Spinal cord (tissue), 10 donors: ENCODE measurements at places on chromosomes 1 and 21. TPM values are rescaled to one million over a fixed set of nuclear protein-coding genes. Genes with fewer than 3 reads are reported as not detected.

- no peaks in the 10 kb centered on the region for H3K4me1 ChIP-seq
- DNase-seq: no peak
- no peaks in the 10 kb centered on the region for H3K27me3 ChIP-seq
- H3K4me3 ChIP-seq: no peak overlapping the region
- H3K36me3 ChIP-seq: no peaks in the 10 kb centered on the region
- H3K27ac ChIP-seq: no peak overlapping the region
These were observed 37.3 kb upstream of the ASB17 start for GRCh38 chr1:75969550-75969949.

- no peaks in the 10 kb centered on the region for H3K27me3 ChIP-seq
- H3K4me1 ChIP-seq: no peaks in the 10 kb centered on the region
- H3K36me3 ChIP-seq: no peaks in the 10 kb centered on the region
- no peak for DNase-seq
These were observed 32.0 kb upstream of the C1orf185 start for GRCh38 chr1:51070011-51070410.

DNA sequence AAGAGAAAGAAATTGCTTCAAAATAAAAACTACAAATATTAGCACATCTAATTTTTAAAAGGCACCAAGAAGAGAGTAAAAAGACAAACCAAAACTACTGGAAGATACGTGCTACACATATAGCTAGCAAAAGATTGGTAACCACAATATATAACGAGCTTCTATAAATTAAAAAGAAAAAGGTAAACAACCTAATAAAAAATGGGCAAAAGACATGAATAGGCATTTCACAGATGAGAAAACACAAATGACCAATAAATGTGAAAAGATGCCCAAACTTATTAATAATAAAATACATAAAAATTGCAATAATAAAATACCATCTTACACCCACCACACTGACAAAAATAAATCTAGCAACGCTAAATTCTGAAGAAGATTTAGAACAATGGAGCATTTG lies 26.2 kb downstream of the LEMD1 start:
- DNase-seq: no peak
- no peaks in the 10 kb centered on the region for H3K36me3 ChIP-seq
- no peaks in the 10 kb centered on the region for H3K4me1 ChIP-seq
- no peaks in the 10 kb centered on the region for H3K27me3 ChIP-seq

- H3K36me3 ChIP-seq: peaks cover 18% of the 10 kb centered on the region
- peaks cover 17% of the 10 kb centered on the region for H3K27me3 ChIP-seq
- peak; percentile 39 for DNase-seq
- H3K4me1 ChIP-seq: peaks cover 8% of the 10 kb centered on the region
These were observed 40.9 kb upstream of the TMEM52 start for GRCh38 chr1:1959840-1960479.

DNA sequence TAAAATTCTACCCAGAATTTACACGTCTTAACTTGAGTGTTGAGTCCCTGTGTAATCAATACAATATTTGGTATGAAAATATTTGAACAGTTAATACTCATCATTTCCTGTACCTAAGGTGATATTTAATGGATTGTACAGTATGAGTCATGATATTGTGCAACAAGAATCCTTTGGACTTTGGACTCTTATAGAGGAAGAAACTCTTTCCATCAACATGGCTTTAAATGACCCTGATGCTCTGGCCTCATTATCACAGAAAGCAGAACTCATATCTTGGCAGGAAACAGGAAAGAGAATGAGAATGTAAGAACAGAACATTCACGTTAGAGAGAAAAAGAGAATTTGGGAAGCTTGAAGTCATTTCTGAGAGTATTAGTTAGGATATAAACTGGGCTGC lies 168.8 kb upstream of the B3GALT2 start:
- H3K4me3 ChIP-seq: no peak overlapping the region
- no peaks in the 10 kb centered on the region for H3K36me3 ChIP-seq
- no peaks in the 10 kb centered on the region for H3K4me1 ChIP-seq

DNA sequence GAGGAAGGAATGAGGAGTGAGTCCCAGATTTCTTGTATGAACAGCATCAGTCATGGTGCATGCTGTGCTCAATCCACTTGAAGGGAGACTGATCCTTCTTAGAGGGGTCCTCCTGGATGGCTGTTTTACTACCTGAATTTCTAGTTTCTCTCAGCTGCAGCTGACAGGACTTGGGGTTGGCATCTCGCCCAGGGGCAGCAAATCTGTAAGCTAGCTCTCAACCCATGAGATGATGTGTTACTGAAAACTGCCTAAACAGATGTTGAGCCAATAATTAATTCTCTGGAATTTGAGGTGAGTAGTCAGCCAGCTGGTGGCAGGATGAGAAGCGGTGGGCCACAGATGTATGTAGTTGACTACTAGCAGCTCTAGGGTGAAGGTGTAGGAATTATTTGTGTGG lies 19.6 kb downstream of the BACH1 start:
- H3K36me3 ChIP-seq: no peaks in the 10 kb centered on the region
- no peak overlapping the region for H3K4me3 ChIP-seq
- no peaks in the 10 kb centered on the region for H3K4me1 ChIP-seq

GRCh38 chr1:114505148-114505561 lies 5.8 kb downstream of the TRIM33 start:
- H3K27me3 ChIP-seq: no peaks in the 10 kb centered on the region
- H3K36me3 ChIP-seq: peaks cover 6% of the 10 kb centered on the region
- peaks cover 5% of the 10 kb centered on the region for H3K4me1 ChIP-seq
- no peak overlapping the region for H3K27ac ChIP-seq
- no peak for DNase-seq

DNA sequence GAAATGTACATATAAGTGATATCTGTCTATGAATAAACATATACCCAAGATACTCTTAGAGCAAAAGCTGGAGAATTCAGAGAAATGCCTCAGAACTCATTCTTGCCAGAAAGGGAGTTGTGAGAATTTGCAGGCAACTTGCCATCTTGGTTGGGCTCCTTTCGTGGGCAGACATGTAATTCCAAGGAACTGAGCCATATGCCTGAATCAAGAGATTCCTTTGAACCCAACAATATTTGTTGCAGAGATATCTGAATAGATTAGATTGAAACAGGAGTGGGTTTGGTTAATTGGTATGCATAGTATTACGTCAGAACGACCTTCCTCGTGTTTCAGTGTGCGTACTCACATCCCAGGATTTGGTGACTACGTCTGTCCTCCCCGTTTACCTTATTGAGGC lies 67.0 kb downstream of the TGFB2 start:
- no peak for DNase-seq
- peaks cover 3% of the 10 kb centered on the region for H3K36me3 ChIP-seq
- no peaks in the 10 kb centered on the region for H3K27me3 ChIP-seq
- H3K4me3 ChIP-seq: no peak overlapping the region
- no peak overlapping the region for H3K27ac ChIP-seq
- no peaks in the 10 kb centered on the region for H3K4me1 ChIP-seq

- H3K4me1 ChIP-seq: peaks cover 3% of the 10 kb centered on the region
- DNase-seq: no peak
- H3K4me3 ChIP-seq: no peak overlapping the region
- H3K27ac ChIP-seq: no peak overlapping the region
- H3K36me3 ChIP-seq: no peaks in the 10 kb centered on the region
These were observed 124.5 kb downstream of the FGGY start for GRCh38 chr1:59421232-59421920.

- peaks cover 39% of the 10 kb centered on the region for H3K27me3 ChIP-seq
- DNase-seq: no peak
- no peaks in the 10 kb centered on the region for H3K36me3 ChIP-seq
- H3K27ac ChIP-seq: no peak overlapping the region
- peaks cover 10% of the 10 kb centered on the region for H3K4me1 ChIP-seq
- H3K4me3 ChIP-seq: no peak overlapping the region
These were observed 3.3 kb upstream of the DENND2D start for GRCh38 chr1:111203681-111204200.

DNA sequence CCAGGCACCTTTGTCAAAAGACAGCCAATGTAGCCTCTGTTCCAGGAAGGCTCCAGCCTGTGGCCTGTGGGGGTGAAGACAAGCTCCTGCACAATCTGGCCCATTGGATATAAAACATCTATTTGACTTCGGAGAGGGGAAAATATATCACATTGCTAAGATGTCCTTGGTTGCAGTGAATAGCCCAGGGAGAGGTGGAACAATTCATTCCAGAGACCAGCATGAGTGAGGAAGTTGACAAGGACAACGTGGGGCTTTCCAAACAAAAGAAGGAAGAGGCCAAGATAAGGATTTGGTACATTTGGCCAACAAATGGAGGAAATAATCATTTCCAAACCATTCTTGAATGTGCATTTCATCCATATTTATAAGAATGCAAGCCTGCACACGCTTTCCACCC lies 187.0 kb downstream of the ETS2 start:
- H3K4me1 ChIP-seq: peaks cover 61% of the 10 kb centered on the region
- no peak for DNase-seq
- H3K4me3 ChIP-seq: no peak overlapping the region

DNA sequence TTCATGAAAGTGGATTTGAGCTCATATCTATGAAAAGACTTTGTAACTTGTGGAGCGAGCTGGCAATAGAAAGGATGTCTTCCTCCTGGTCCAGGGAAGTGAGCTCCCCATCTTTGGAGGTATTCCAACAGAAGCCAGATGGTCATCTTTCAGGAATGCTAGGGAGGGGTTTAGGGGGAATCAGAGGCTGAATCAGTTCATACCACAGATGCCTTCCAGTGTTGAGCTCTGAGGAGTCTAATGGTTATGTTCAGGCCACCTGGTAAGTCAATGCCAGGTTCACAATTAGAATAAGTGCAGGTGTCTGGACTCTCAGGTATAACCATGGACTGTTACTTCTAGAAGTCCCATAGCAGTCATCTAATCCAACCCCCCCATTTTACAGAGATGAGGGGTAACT lies 119.1 kb downstream of the ACTL8 start:
- no peaks in the 10 kb centered on the region for H3K36me3 ChIP-seq
- no peak for DNase-seq
- peaks cover 6% of the 10 kb centered on the region for H3K4me1 ChIP-seq
- no peaks in the 10 kb centered on the region for H3K27me3 ChIP-seq

DNA sequence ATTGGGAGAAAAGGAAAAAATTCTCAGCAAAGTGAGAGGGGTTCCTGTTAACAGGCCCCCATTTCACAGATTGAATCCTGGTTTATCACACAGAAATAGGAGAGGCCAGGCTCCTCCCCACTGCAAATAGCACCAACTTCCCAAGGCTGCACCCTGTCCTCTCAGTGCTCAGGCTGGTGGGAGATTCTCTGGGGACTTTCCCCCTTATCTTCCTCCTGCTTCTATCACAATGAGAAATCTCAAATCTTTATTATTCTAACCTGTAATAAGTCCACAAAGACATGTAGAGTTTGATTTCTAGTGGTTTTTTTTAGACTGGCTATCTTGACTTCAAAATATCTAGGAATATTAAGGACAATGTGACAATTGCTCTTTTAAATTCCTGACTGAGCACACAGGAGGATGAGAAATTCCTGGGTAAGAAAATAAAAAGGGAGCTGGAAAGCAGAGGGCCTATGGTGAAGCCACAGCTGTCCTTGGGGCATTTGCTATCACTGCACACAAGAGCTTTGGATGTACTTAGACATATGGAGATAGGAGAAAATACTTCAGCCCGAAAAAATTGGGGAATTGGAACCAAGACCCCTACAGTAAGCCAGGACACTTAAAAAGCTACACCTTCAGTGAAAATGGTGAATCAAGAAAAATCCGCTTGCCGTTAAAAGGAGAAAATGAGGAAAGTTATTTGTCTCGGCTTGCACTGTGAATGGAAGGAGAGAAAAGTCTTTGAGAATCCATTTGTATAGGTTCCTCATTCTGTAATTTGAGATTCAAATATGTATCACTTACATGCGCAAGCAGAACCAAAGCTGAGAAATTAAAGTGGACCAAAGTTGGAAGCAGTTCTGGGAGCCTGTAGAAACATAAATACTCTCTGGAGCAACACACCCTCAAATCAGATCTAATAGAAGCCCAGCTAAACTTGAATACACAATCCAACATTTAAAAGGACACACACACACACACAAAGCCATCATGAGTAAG lies 65.9 kb upstream of the C1orf105 start:
- H3K27ac ChIP-seq: no peak overlapping the region
- no peak for DNase-seq
- H3K27me3 ChIP-seq: no peaks in the 10 kb centered on the region
- H3K4me3 ChIP-seq: no peak overlapping the region
- peaks cover 5% of the 10 kb centered on the region for H3K4me1 ChIP-seq

DNA sequence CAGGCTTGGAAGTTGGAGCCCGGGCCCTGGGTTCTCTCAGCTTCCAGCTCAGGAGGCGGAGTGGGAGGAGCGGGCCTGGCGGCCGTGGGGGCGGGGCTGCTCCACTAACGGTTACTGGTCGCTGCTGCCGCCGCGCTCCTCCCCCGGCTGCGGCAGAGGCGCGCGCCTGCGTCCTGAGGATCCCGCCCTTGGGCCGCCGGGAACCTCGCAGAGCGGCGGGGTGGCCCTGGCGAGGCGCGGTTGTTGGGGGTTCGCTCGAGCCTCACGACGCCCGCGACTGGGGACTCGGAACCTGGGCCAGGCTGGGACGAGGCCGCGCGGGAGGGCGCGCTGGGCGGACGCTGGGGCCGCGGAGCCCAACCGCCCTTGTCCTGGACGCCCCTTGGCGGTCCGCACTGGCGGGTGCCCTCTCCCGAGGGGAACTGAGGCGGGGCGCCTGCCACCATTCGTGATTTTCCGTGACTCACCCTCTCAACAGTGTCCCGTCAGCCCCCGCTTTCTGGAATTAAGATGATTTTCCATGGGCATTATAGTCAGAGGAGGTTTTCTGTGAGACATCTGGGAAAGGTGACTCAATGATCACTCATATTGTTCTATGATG lies 34.1 kb downstream of the OR2G3 start:
- H3K4me3 ChIP-seq: no peak overlapping the region
- no peaks in the 10 kb centered on the region for H3K27me3 ChIP-seq
- no peaks in the 10 kb centered on the region for H3K36me3 ChIP-seq
- peaks cover 5% of the 10 kb centered on the region for H3K4me1 ChIP-seq
- DNase-seq: no peak
- no peak overlapping the region for H3K27ac ChIP-seq

GRCh38 chr21:33587792-33588484 lies 546 bp downstream of the DONSON start:
- no peaks in the 10 kb centered on the region for H3K27me3 ChIP-seq
- peaks cover 4% of the 10 kb centered on the region for H3K4me1 ChIP-seq
- peak overlapping the region; percentile 64 for H3K4me3 ChIP-seq

Gene ZNF669
- total RNA-seq: 12.4 TPM

Gene GLIS1
- total RNA-seq: 0.50 TPM

Gene UBXN10
- total RNA-seq: 4.2 TPM

Gene SLC30A2
- 0.11 TPM for total RNA-seq

Gene ANGPTL1
- total RNA-seq: 15.3 TPM

Gene GRHL3
- total RNA-seq: 0.69 TPM

Gene PRAMEF14
- total RNA-seq: not detected

Gene INSRR
- 5.2 TPM for total RNA-seq

Gene NDC1
- 28.7 TPM for total RNA-seq
